Mesendoderm (in vitro differentiated cells): ENCODE measurements at places on chromosomes 16 and 17.
A peak's percentile ranks its signal among the peaks of the same experiment; 100 is the strongest.

DNA sequence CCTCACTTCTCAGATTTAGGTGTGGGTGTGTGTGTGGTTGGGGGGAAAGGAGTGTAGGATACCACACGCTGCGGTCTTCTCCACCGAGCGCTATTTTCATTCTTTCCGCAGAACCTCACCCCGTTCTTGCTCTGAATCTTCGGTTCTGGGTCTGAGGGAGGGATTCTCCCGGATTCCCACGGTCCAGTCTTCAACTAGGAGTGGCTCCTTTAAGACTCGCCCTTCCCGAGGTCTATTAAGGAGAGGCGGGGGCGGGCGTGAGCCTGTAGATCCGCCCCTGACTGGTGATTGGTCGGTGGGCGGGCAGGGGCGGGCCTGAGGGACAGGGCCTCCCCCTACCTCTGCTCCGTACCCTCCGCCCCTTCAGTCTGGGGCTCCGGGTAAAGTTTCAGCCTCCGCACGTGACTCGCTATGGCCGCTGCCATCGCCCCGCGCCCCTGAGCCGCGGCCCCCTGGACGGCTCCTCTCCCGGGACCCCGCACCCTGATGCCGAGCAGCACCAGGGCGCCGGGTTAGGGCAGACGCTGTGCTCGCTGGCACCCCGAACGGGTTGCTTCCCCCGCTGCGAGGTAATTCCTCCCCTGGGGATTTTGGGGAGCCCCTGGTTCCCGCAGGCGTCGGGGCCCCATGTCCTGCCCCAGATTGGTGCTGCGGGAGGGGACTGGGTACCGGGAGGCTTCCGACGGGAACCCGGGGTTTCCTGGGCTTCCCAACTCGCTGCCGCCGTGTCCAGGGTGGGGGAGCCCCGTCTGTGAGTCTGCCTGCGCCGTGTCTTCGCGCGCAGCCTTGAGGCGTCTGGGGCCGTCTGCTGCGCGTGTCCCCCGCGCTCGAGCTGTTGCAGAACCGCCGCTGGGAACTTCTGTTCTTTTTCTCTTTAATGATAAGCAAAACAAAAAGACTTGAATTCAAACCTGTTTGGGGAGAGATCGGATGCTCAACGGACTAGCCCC lies 9.2 kb downstream of the RARA start:
- peak; percentile 98 for DNase-seq

- DNase-seq: no peak
These were observed 30.7 kb upstream of the MYO18A start for GRCh38 chr17:29210879-29211278.

GRCh38 chr16:6510261-6510660 lies 822.4 kb upstream of the RBFOX1 start:
- no peak for DNase-seq

DNA sequence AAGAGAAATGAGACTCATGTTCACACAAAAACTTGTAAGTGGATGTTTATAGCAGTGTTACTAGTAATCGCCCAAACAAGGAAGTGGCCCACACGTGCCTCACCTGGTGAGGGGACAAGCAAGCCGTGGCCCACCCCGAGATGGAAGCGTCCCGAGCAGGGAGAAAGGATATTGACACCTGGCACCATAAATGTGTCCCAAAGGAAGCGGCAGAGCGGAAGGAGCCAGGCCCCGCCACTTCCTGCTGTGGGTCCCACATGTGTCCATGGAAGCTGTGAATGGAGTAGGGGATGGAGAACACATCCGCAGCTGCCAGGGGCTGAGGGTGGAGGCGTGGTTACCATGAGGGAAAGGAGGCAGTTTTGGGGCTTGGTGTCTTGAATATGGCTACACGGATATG lies 18.9 kb downstream of the KCNJ18 start:
- no peak for DNase-seq

DNA sequence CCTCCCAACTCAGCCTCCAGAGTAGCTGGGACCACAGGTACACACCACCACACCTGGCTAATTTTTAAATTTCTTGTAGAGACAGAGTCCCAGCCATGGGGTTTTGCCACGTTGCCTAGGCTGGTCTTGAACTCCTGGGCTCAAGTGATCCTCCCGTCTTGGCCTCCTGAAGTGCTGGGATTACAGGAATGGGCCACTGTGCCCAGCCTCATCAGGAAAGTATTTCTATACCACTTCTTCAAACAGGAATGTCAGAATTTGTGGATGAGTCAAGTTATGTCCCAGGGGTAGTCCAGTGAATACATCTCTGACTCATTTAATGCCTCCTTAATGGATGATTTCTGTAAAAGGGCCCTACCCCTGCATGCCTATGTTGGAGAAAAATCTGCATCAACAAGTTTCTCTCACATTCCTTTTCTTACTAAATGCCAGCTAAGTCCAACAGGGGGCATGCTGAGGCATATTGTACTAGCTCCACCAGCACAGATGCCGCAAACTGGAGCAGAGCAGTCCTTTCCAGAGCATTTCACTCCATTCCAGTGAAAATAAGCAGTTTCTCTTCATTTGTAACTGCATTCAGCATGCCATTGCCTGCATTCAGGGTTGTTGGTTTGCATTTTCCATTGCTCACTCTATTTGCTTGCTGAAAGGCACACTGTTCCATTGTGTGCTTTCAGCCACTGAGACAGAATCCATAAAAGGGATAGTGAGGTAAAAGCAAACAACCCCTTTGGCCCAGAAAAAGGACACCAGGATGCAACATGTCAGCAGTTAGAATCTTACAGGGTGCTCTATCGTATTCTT lies 5.3 kb upstream of the CAVIN1 start:
- peak; percentile 89 for DNase-seq

GRCh38 chr17:68210570-68211315 lies 37.1 kb upstream of the AMZ2 start:
- DNase-seq: peak; percentile 22

- DNase-seq: peak; percentile 96
These were observed at the start of gene RNF135 for GRCh38 chr17:30970831-30971567. Gene RNF135 (plus strand): TSS chr17:30971039. CDS start chr17:30971074, 35 bp downstream.

- no peak for DNase-seq
These were observed 15.7 kb downstream of the RHBDF2 start for GRCh38 chr17:76485569-76485968.

DNA sequence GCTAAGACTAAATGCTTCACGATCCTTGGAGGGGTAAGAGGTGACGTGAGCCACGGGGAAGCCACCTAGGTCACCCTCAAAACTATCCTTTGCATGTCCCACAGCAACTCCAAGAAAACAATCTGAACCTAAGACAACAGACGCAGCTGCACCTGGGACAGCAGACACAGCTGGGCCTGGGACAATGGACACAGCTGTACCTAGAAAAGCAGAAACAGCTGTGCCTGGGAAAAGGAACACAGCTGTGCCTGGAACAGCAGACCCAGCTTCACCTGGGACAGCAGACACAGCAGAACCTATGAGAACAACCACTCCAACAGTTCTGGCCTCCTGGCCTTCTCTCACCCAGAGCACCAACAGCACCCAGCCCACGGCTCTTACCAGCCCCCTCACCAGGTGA lies 11.7 kb upstream of the CD300LD start:
- DNase-seq: no peak

DNA sequence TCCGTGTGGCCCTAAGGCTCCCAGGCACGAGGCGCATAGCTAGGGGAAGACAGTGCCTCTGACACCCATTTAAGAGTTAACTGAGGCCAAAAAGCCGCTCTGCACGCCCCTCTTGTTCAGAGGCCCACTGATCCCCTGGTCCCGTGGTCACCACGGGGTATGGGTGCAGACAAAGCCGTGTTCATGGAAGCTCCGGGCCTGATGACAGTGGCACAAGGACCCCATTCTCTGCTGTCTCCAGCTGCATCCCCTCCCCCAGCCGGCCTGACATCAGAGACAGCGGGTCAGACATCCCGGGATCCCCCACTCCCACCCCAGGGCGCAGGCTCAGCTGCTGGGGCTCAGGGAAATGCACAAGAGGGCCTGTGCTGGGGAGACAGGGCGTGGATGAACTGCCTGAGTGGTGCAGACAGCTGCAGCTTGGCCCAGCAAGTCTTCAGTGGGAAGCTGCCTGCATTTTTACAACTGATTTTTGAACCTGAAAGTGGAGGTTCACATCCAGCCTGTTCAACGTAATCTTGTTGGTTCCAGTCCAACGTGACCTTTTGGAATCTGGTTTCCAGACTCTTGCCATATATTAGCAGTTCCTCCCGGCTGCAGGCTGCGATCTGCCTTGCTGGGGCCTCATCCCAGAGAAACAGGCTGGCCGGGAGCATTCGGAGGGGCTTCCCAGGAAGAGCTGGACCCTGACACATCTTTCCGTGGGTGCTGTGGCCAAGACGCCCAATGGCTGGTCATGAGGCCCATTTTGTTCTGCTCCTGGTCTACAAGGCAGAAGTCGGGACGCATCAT lies 9.7 kb upstream of the BAHCC1 start:
- DNase-seq: no peak

DNA sequence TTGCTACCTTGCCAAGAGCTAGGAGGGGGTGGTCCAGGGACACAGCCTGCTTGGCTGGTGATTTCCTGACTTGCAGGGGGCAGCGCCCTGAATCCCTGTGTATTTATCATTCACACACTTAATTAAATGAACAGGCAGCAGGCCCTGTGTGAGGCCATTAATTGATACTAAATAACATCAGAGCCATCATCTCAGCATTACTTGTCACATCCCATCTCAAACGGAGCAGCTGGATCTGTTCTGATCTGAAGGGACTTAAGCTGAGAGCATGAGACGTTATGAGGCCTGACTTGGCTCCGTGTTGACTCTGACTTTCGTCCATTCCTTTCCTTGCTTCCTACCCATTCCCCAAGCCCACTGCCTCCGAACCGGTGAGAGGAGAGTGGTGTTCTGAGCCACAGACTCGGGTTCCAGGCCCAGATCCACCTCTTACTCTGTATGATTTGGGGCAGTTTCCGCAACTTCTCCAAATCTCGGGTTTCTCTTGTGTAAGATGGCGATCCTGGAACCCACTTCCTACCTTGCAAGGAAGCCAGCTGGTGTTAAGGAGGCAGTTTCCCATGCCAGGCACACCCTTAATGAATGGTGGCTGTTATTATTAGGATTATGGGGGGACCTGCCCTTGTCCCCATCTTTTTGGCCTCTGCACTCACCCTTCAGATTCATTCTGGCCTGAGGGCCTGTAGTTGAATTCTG lies 33.8 kb downstream of the CACNA1G start:
- no peak for DNase-seq

DNA sequence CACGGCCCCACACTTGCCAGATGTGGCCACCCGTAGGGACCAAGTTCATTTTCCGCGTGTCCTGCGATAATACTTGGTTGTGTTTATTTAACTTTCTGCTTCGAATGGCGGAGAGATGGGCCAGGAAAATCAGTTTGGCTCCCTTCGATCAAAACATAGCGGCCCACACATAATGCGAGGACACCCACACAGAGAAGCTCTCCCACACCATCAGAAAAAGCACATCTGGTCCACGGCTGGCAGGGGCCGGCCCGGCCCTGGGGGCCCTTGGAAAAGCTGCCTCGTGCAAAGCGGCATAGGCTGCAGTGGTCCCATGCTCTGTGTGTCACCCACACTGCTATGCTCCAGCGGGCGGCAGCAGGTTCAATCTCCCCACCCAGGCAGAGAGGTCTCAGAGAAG lies 46.9 kb downstream of the ZNF423 start:
- no peak for DNase-seq
